Activated CD4-positive, alpha-beta T cell treated with anti-CD3 and anti-CD28 coated beads for 36 hours (primary cell): ENCODE measurements at places on chromosomes 1 and 21.
A peak's percentile ranks its signal among the peaks of the same experiment; 100 is the strongest.

DNA sequence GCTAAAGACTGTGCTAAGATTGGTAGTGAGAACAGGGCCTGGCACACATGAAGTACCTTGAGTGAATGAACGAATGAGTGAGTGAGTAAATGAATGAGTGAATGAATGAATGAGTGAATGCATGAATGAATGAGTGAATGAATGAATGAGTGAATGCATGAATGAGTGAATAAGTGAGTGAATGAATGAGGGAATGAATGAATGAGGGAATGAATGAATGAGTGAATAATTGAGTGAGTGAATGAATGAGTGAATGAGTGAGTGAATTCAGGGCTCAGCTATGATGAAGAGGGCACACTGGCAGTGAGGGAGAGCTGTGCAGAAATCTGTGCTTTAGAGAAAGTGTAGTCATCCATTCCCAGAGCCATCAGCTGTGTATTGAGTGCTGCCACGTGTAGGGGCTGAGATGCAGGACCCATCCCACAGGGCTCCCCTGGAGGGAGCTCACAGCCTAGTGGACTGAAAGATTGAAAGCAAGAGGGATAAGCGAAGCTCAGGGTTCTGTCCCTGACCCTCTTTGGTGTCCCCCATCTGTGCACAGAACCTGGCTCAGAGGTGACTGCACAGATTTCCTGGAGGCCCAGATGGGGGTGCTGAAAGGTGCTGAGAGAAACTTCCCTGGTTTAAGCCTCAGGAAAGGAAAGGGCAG is 217.9 kb upstream of the VAMP3 start:
- DNase-seq, result peak; percentile 23

DNA sequence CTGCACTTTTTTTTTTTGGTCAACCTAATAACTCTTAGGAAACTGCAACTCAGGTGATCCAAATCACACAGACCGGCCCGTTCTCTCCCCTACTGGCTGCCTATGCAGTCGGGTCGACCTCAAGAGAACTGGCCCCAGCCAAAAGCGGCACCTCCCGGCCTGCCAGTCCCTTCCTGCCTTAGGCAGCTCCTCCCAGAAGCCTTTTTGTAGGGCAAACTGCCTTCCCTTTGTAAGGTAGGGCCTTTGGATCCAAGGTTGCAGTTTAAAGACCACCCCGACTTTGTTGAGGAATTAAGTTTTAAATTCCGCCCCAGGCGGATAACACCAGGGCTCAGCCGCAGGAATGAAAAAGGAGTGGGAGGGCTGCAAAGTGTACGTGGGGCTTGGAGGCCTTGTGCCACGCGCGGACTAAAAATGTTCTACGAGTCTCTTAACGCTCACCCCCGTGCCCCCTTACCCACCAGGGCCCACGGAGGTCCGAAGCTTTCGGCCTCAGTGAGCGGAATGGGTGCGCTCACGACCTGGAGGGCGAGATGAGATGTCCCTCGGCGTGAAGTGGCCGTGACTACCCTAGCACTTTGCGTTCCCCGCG is 642 bp upstream of the ST3GAL3 start:
- DNase-seq, result peak; percentile 57

GRCh38 chr21:42538479-42539275 is 25.0 kb downstream of the SLC37A1 start:
- no peak for DNase-seq

DNA sequence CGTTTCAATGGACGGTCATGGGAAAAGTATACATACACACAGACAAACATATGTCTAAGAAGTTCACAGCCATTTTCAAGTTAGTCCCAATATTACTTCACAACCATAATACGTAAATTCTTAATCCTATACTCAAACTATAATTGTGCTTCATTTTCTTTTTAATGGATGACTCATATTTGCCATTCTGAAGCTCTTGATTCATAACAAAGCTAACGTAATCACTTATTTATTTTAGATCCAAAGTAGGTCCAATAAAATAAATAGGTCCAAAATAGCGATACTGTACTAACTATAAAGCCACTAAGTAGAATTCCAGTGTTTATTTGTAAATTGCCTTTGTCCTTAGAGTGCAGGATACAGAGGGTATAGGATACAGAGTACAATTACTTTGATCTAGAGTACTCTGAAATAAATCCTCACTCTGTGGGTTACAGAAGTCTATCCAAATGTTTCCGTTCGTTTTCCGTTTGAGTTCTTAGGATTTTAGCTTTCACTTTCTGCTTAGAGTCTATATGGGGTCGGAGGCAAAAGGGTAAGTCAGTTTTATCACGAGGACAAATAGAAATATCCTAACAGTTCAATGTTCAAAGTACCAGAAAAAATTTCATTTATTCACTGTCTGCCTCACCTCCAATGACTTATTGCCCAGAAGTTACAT is 8.8 kb upstream of the C1orf115 start:
- no peak for DNase-seq

GRCh38 chr1:85596947-85597346 is 16.4 kb downstream of the CCN1 start:
- DNase-seq, result no peak

DNA sequence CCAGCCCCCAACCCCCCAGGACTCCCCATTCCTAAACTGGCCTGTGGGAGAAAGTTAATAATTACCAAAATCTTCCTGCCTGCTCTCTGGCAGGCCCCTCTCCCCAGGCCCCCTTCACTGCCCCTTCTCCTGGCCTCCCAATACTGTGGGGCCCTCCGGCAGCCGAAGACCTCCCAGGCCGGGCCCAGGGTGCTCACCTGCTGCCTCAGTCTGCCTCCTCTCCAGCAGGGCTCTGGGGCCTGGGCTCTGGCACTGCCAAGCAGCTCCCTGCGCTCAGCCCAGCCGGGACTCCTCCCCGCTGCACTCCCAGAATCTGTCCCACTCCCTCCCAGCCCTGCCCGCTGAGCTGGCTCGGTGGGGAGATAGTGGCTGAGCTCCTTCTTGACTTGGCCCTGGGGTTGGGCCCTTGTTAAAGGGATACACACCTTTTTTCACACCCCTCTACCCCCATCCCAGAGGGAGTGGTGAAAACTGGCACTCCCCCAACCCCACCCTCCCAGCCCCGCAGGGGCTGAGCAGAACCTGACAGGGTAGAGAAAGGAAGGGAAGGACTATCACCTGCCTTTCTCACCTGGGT is at the start of gene S100A16:
TSS of gene S100A16 (minus strand) at position 383 of the 577 bp plus-strand sequence. CDS start 4,986 bp downstream, outside the sequence.
- DNase-seq, result no peak

GRCh38 chr1:17130138-17130635 is 10.9 kb upstream of the PADI2 start:
- no peak for DNase-seq

DNA sequence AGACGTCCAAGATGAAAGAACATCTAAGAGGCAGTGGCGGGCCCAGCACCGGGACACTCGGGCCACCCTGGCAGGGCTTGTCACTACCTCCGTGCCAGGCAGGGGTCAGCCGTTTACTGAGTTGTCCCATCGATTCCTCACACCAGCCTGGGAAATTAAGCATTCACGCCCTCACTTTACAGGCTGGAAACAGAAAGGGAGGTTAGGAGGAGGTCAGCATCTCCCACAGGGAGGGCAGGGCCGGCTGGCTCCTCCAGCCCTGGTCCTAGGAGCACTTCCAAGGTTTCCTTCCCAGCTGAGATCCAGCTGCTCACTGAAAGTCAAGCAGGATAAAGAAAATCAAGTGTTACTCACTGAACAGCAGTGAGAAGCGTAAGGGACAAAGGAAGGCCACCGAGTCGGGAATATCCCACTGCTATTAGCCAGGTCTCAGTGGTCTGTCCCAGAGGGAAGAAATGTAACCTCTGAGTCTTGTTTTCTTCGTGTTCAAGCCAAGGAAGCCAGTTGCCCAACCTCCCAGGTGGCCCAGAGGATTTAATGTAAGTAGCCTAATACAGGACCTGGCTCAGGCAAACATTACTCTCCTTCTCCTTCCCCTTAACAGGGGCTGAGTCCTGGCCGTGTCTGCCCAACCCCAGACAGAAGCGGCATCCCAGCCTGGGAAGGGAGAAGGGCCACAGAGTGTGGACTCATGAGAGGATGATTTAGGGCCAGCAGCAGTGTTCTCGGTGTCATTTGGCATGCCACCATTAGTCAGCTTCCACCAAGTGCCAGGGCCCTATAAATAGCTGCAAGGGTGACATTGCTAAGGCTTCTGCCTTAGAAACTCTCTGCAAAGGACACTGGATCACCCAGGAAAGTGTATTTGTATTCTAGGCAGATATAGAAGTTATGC is 203.1 kb upstream of the GALNT2 start:
- no peak for DNase-seq

- DNase-seq, result no peak
These were observed 254.3 kb upstream of the PRMT6 start for GRCh38 chr1:106802181-106802580.

- DNase-seq, result no peak
These were observed 20.3 kb upstream of the FNBP1L start for GRCh38 chr1:93427656-93428055.

GRCh38 chr1:236945002-236945401 is 59.2 kb downstream of the MT1HL1 start:
- no peak for DNase-seq

GRCh38 chr1:114982251-114982650 is 47.4 kb upstream of the TSHB start:
- DNase-seq, result no peak

GRCh38 chr1:182054698-182055326 is 6.7 kb downstream of the ZNF648 start:
- DNase-seq, result peak; percentile 75

- no peak for DNase-seq
These were observed 51.3 kb downstream of the PCP4 start for GRCh38 chr21:39918558-39918957.

DNA sequence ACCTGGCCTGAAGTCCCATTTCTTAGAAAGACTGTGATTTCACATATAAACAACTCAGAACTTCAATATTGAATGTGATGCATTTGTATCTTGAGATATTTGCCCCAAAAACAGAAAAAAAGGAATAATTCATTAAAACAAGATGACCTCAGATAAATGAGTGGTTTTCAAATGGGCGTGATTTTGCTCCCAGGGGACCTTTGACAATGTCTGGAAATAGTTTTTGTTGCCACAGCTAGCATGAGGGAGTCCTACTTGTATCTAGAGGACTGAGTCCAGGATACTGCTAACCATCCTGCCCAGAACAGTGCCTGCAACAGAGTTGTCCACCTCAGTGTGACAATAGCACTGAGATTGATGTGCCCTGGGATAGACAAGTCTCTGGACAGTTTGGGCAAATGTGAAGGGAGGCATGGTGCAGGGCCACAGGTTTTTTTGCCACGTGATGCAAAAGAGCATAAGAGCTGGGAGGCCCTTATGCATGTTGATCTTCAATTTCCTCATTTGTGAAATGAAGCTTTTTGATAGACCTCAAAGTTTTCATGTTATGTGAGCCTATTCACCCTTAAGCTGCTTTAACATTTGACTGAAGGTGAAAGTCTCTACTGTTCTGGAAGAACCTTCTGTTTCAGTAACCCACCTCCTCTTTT is 46.2 kb downstream of the MAP3K7CL start:
- no peak for DNase-seq

- DNase-seq, result peak; percentile 52
These were observed 49.7 kb downstream of the SIPA1L2 start for GRCh38 chr1:232579958-232580941.

- no peak for DNase-seq
These were observed 984.2 kb downstream of the AMY1C start for GRCh38 chr1:104733866-104734265.

- DNase-seq, result no peak
These were observed 78.1 kb upstream of the CSF3R start for GRCh38 chr1:36560621-36561360.
